ENCODE measurements at places on chromosomes 4 and X.

- no peak for DNase-seq
These were observed 67.9 kb upstream of the SHISA3 start for GRCh38 chr4:42329421-42329820.

DNA sequence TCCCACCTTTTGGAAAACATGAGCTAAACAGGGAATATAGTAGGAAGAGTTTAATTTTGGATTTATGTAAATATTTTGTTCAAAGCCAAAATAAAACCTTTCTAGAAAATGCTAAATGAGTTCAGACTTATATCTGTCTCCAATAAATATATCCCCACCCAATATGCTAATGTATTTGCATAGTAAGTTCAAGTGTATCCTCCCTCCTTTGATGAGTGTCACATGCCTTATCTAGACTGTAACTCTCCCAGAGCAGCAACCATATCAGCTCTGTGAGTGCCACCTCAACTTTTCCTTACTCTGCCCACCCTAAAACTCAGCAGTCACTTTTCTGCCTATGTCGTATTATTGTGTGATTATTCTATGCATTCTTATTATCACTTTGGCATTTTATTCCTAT, 516.1 kb upstream of the NR3C2 start:
- DNase-seq: no peak

DNA sequence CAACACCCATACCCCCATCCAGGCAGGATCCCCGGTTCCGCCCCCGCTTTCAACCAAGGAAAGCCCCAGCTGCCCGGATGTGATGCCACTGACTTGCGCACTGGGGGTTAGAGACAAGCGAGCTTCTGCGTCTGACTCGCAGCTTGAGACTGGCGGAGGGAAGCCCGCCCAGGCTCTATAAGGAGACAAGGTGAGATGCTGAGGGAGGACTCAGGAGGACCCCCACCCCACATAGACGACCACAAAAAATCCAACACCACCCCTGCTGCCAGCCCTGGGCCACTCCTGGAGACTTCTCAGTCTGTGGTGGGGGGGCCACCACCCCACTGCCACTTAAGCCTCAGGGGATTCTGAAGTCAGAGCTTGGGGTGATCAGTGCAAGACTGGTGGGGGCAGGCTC, at the start of gene MAGEA4:
MAGEA4 (plus strand) TSS at position 110 of the 400 bp plus-strand sequence. CDS start 10,776 bp downstream, outside the sequence.
- DNase-seq: no peak

GRCh38 chr4:7756561-7757355, 182.9 kb downstream of the AFAP1 start:
- no peak for DNase-seq

DNA sequence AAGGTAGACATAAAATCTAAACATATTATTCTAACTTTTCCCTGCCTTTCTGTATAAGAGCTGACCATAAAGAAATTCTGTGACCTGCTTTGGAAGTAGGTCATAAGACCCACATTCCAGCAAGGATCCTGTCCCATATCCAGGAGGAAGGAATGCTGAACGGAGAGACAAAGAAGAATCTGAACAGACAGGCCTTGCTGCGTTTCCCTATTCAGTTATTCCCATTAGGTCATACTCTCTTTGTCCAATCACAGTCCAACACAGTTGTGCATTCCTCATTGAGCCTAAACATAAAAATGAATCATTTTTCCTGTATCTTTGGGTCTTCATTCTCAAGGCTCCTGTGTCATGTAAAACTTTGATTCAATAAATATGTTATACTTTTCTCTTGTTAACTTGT, 287.6 kb upstream of the TAPT1 start:
- DNase-seq: no peak

- no peak for DNase-seq
These were observed 33.1 kb downstream of the LEF1 start for GRCh38 chr4:108135549-108136209.

GRCh38 chr4:147709999-147710398, 21.9 kb upstream of the ARHGAP10 start:
- DNase-seq: no peak

DNA sequence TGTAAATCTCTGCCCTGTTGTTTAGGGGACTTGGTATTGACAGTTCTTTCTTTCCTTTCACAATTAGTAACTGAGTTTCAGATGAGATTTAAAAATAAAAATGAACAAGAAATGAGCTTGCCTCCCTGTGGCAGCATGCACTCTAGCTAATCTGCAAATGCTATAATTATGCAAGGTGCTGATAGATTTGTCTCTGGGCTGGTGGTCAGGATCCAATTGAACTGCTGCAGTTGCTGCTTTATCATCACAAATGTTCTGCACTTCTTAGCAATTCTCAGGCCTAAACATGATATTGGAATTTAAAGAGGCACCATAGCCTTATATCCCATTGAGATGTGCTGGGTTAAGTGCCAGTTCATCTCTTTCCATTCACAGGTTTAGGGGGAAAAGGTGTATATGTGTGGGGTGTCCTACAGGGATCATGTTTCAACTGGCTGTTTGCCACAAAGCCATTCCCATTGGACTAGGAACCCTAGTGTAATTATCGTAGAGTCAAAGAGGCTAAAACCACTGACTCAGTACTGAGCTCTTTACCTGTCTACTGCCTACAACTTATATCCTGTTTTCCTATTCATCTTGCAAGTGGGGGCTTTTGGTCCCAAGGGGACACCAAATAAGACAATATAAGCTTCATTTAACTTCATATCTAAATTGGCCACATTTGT, 260.3 kb upstream of the TEX13A start:
- DNase-seq: no peak

DNA sequence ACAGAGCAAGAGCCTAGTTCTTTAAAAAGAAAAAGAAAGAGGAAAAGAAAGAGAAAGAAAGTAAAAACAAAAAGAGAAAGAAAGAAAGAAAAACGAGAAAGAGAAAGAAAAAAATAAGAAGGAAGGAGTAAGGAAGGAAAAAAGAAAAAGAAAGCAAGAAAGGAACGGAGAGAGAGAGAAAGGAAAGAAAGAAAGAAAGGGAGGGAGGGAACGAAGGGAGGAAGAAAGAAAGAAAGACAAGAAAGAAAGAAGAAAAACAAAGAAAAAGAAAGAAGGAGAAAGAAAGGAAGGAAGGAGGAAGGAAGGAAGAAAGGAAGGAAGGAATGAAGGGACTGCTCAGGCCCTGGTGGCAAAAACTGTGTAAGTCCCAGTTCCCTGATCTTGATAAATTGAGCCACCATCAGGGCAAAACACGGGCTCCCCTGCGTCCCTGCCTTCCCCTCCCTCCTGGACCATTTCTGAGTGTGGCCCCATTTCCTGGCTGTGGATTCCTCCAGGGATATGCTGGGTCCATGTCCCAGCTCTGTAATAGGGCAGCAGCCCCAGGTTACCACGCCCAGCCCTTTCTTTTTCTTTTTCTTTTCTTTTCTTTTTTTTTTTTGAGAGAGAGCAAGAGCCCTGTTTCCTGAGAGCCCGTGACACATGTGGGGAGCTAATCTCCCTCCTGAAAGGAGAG, 44.8 kb downstream of the SHOX start:
- no peak for DNase-seq

DNA sequence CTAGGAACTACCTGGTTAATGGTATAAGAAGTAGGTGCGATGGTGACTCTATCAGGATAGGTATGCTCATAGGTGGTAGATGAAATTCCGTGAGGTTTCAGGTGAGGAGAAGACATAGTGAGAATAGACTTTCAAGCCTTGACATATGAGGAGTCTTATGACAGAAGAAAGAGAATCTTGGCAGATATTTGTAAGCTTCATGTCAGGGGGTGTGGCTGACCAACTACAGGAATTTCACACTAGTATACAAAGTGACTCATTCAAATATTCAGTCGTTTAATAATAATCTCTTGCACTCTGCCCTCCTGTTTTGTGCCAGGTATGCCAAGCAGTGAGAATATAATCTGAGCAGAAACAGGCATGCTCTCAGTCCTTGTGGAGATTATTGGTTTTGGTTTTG, 22.8 kb downstream of the PACRGL start:
- DNase-seq: no peak

DNA sequence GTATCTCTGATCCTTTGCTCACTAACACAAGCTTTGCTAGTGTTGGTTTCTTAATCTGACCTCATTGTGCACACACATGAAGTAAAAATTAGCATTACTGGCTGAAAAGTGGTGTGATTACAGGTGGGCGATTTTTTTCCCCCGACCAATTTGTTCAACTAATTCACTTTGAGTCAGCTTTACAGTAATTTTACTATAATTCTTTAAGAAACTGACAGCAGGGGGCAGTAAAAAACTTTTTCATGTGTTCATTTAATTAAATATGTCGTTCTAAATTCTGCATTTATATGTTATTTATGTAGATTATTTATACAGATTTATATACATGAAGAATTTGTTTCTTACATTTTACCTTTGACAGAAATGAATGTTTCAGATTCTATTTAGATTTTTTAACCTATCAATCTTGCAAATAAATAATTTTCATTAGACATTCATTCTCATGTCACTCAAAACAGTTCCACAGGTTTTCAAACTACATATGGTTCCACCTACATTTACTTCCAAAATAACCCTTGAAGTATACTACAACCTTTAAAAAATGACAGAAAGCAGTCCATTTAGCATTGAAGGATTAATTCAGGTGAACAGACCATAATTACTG, 17.5 kb downstream of the PALLD start:
- DNase-seq: no peak

DNA sequence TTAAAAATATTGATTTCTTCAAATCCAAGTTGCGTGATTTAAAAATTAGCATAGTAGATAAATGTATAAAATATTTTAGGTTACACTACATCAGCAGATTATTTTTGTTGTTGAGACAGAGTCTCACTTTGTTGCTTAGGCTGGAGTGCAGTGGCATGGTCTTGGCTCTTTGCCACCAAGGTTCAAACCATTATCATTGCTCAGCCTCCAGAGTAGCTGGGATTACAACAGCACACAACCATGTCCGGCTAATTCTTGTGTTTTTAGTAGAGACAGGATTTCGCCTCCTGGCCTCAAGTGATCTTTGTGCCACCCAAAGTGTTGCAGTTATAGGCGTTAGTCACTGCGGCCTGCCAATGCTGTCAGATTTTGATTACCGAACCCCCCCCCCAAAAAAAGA, 1390.5 kb upstream of the TENM3 start:
- no peak for DNase-seq

GRCh38 chr4:101328063-101328602, 19.2 kb downstream of the PPP3CA start:
- DNase-seq: no peak

DNA sequence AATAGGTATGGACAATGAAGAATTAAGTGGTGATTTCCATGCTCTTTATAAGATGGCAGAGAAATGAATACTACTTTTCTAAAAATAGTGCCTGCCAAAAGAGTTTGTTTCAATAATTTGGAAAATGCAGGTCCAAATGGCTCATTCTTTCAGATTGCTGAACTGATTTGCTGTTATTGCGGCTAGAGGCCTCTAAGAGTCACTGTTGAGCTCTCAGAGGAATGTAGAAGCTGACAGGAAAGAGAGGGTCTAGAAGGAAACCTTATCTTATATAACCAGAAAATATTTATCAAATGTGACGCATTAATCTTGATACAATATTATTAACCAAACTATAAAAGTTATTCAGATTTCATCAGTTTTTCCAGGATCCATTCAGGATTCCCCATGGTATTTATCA, 65.7 kb upstream of the PAGE1 start:
- DNase-seq: no peak

DNA sequence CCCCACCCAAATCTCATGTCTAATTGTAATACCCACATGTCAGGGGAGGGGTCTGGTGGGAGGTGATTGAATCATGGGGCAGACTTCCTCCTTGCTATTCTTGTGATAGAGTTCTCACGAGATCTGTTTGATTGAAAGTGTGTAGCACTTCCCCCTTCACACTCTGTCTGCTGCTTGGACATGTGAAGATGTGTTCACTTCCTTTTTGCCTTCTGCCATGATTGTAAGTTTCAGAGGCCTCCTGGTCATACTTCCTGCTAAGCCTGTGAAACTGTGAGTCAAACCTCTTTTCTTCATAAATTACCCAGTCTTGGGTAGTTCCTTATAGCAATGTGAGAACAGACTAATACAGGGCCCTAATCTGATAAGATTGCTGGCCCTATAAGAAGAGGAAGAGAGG, 1514.8 kb downstream of the RPA4 start:
- no peak for DNase-seq

DNA sequence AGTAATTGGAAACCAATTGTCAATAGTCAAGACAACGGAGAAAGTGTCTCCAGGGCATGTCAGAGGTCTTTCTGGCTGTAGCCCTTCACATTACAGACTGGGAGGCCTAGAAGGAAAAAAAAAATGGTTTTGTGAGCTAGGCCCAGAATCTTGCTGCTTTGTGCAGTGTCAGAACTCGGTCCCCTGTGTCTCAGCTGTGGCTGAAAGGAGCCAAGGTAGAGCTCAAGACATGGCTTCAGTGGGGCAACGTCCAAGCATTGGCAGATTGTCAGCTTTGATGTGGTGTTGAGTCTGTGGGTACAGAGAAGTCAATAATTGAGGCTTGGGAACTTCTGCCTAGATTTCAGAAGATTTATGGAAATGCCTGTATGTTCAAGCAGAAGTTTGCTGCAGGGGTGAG, 103.0 kb downstream of the UGT2B28 start:
- no peak for DNase-seq

DNA sequence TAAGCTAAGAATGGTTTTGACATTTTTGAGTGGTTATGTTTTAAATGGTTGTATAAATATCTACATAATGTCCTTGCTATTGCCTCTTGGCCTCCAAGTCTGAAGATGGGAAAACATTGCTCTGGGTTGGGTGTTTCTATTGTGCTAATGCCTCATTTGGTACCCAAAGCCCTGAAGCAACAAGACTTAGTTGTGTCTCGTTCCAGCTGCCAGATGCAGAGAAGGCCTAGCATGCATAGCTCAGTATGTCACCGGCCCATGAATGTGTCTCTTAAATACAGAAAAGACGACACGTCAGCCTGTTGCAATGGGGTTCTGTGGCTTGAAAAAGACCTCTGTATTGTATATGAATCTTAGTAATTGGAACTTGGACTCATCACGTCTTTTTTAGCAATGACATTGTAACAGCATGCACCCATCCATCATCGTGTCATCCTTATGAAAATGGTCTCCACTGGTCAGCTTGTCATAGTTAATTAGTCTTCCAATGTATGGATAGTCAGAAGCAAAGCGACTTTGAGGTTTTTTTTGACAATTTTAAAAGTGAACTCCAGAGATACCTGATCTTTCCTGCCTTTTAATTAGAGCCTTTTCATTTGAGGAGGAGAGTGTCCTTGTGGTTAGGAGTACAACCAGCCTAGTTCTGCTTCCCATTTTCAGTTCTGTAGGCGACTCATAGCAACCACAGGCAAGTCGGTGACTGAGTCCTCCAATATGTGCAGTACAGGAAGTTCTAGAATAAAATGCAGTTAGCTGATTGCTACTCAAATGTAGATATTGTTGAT, 126.4 kb upstream of the GATB start:
- no peak for DNase-seq

DNA sequence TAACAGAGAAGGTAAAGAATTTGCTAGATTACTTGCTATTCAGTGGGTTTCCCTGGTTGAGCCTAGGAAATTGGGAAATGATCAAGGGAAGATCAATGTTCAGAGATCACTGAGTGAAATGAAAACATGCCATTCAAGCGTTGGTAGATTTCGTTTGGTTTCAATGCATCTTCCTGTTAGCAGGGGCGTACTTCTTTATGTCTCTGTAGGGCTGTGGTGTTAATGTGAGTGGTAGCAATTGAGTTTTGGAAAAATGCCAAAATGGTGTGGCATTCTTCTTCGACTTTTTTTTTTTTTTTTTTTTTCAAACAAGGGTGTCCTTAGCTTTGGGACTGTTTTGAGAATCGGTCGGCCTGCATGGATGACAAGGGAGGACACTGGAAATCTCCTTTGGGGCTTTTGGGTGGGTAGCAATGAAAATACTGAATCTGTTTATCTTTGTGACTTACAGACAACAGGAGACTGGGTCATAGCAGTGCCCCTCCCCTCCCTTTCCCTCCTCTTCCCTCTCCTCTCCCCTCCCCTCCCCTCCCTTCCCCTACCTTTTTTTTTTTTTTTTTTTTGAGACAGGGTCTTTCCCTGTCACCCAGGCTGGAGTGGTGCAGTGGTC, 50.4 kb downstream of the SPRY1 start:
- no peak for DNase-seq

Data from NCI-H524 treated with DMSO at 0.1 percent for 48 hours (cell line).